DMS53 (cell line): ENCODE measurements at places on chromosomes 1 and 21.

GRCh38 chr21:15063814-15064575 lies 805 bp downstream of the NRIP1 start:
- DNase-seq: peak; percentile 63

DNA sequence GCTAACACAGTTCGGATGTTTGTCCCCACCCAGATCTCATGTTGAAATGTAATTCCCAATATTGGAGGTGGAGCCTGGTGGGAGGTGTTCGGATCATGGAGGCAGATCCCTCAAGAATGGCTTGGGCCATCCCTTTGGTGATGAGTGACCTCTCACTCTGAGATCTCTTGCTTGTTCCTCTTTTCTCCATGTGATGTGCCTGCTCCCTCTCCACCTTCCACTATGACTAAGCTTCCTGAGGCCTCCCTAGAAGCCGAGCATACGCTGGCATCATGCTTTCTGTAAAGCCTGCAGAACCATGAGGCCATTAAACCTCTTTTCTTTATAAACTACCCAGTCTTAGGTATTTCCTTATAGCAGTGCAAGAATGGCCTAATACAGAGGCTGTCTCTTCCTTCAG lies 8.1 kb upstream of the PLA2G5 start:
- DNase-seq: no peak

GRCh38 chr1:101107496-101108110 lies 82.0 kb upstream of the DPH5 start:
- no peak for DNase-seq

DNA sequence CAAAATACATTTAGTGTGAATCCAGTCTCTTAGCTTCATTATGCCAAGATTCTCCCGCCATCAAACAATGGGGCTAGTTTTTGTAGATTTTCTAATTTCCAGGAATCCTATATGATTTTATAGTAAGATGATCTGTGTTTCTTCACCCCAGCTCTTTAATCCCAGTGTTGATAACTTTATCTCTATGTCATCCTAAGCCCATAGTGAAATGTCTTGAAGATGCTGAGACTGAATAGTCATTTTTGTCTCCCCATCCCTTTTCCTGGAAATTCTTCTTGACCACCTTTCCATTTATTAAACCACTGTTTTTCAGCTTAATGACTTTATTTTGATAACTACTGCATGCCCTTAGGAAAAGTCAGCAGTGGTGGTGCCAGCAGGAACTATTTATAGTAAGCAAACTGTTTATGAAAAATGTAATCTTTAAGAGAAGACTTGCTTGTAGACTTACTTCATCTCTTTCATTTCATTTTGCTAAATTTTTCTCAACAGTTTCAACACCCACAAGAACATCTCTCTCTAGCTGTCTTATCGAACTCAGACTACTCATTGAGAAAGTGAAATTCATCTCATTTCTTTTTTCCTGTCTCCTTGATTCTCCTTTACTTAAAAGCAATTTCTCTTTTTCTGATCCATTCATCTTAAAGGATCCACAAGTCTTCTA lies 116.6 kb downstream of the NTMT2 start:
- no peak for DNase-seq

DNA sequence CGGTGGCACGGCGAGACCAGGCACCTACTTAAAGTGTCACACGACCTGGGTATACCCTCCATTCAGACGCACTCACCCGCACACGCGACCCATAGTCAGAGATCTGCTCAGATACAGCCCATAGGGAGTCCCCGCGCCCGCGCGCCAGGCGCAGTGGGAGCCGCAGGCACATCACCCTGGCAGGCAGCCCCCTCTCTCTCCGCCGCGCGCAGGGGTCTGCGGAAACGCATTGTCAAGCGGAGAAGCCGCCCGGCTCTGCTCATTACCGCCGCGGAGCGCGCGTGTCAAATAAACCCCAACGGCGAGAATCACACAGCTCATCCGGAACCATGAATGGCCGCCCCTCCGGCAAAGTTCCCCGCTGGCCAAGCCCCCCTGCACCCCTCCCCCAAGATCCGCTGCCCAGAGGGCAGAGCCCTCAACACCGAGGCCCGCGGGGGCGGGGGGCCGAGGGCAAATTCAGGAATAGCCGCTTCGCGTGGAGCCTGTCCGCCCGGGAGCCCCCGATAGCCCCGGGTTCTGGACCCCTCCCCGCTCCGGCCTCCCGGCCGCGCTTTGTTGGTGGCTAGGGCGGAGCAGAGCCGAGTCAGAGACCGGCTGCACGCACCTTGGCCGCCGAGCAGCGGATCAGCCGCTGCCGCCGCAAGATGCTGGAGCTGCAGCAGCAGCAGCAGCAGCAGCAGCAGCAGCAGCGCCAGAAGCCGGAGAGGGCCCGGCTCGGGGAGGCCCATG lies 522 bp downstream of the LRP8 start:
- DNase-seq: peak; percentile 90

- DNase-seq: no peak
These were observed 47.6 kb downstream of the MATN1 start for GRCh38 chr1:30675761-30676160.

DNA sequence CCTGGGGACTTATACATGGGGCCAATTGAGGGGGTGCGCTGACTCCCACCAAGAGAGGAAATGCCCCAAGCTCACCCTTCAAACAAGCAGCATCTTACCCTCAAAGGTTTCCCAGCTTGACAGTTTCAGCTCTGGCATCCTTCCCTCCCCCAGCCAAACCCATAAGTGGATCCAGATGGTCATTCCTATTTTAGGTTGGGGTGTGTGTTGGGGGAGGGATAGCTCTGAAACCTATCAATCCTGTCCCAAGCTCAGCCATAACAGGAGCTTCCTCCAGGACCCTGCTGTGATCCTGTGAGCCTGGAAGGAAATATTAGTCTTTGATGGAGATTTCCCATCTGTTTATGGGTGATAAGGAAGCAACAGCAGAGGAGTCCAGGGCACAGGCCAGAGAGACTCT lies 3.4 kb upstream of the TMEM222 start:
- no peak for DNase-seq
